Tibial nerve (tissue), 4 donors: ENCODE measurements at places on chromosomes 3 and 15.

DNA sequence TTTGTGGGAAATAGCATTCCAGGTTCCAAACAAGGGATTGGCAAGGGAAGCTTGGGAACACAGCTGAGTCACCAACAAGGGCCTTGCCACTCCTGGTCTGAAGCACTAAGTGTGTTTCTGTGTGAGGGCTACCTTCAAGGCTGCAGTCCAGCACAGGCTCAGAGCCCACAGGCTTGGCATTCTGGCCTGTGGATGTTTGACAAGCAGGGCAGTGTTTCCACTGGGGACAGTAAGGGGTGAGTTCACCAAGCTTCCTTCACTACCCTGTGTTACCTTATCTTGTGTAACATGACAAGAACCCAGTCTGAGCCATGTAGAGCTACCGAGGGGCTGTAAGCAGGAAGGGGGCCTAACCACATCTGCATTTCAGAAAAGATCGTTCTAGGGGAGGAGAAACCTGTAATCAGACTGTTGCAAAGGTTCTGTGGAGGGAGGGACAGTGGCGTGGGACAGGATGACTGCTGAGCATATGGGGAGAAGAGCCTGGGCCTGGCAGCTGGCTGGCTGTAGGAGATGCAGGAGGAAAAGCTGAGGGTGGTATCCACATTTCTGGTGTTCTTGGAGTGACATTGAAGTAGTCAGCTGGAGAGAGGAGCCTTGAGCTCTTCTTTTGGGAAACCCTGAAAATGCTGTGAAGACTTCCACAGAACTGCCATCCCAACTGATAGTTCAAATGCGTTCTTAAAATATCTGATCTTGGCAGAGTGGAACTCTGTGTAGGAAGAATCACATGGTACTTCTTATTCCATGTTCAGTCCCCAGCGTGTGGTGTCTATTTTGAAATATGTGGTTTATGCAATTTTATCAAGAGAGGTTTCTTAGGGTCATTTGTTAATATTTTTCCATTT lies 61.3 kb downstream of the CTDSPL start:
- H3K36me3 ChIP-seq, result no peaks in the 10 kb centered on the region
- peaks cover 63% of the 10 kb centered on the region for H3K4me1 ChIP-seq
- DNase-seq, result no peak

- no peaks in the 10 kb centered on the region for H3K4me1 ChIP-seq
- H3K27ac ChIP-seq, result no peak overlapping the region
- DNase-seq, result no peak
- no peaks in the 10 kb centered on the region for H3K36me3 ChIP-seq
- no peaks in the 10 kb centered on the region for H3K27me3 ChIP-seq
- no peak overlapping the region for H3K4me3 ChIP-seq
Observed at GRCh38 chr3:45244356-45244755, 18.3 kb upstream of the TMEM158 start.

- H3K4me1 ChIP-seq, result peaks cover 3% of the 10 kb centered on the region
- H3K27ac ChIP-seq, result peak overlapping the region; percentile 94
- H3K27me3 ChIP-seq, result no peaks in the 10 kb centered on the region
- H3K4me3 ChIP-seq, result no peak overlapping the region
- peaks cover 95% of the 10 kb centered on the region for H3K36me3 ChIP-seq
Observed at GRCh38 chr3:126348308-126348920, 8.8 kb downstream of the KLF15 start.

DNA sequence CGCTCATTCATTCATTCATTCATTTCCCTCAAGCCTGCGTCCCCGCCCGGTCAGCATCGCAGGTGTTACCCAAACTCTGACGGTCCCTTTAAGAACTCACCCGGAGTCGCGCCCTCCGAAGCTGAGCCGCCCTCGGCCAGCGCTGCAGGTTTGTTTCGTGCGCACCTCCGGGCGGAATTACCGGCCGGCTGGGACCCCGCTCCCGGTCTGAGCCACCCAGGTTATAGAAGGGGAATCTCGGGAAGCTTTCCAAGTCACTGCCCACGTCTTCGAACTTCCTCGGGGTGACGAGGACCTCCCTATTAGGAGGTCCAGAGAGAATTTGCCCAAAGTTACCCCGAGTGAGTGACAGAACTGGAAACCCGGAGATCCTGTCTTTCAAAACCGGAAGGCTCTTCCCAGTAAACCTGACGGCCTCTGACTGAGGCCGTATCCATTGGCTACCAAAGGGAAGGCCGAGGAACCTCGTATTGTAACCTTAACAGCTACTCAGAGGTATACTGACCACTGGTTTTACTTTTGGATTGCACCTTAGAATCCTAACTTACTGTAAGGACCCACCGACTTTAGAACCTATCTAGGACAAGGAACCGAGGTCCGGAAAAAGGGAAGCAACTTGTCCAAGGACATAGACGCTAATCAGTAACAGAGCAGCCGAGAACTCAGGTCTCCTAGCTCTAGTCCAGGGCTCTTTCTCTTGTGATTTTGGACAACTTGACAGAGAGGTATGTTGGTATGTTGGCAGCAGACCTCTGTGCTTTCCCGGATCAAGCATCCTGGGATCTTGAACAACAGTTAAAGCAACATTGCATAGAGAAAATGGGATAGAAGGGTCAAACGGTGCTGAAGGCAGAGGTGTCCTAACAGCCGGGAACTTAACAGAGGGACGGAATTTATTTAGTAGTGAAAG lies 788 bp upstream of the DLG1 start:
- no peak for DNase-seq
- H3K27ac ChIP-seq, result peak overlapping the region; percentile 98
- H3K4me1 ChIP-seq, result peaks cover 32% of the 10 kb centered on the region
- no peaks in the 10 kb centered on the region for H3K27me3 ChIP-seq
- peak overlapping the region; percentile 89 for H3K4me3 ChIP-seq

GRCh38 chr3:102259663-102260062 lies 175.2 kb upstream of the ZPLD1 start:
- no peak overlapping the region for H3K4me3 ChIP-seq
- peaks cover 7% of the 10 kb centered on the region for H3K4me1 ChIP-seq
- no peaks in the 10 kb centered on the region for H3K36me3 ChIP-seq
- DNase-seq, result no peak
- H3K27ac ChIP-seq, result no peak overlapping the region

- no peak overlapping the region for H3K27ac ChIP-seq
- no peaks in the 10 kb centered on the region for H3K4me1 ChIP-seq
- no peaks in the 10 kb centered on the region for H3K27me3 ChIP-seq
- no peak overlapping the region for H3K4me3 ChIP-seq
- H3K36me3 ChIP-seq, result no peaks in the 10 kb centered on the region
- no peak for DNase-seq
Observed at GRCh38 chr3:139689708-139690228, 12.0 kb upstream of the NMNAT3 start.

GRCh38 chr15:71957026-71957425 lies 146.7 kb downstream of the NR2E3 start:
- DNase-seq, result no peak
- H3K27me3 ChIP-seq, result no peaks in the 10 kb centered on the region
- H3K27ac ChIP-seq, result no peak overlapping the region
- no peaks in the 10 kb centered on the region for H3K36me3 ChIP-seq
- no peaks in the 10 kb centered on the region for H3K4me1 ChIP-seq

- DNase-seq, result no peak
- H3K4me3 ChIP-seq, result no peak overlapping the region
Observed at GRCh38 chr3:186311441-186311840, 50.6 kb downstream of the DGKG start.

- DNase-seq, result no peak
- H3K27me3 ChIP-seq, result no peaks in the 10 kb centered on the region
Observed at GRCh38 chr15:72037321-72037720, 80.6 kb downstream of the MYO9A start.

- no peak overlapping the region for H3K27ac ChIP-seq
- no peaks in the 10 kb centered on the region for H3K4me1 ChIP-seq
- H3K36me3 ChIP-seq, result no peaks in the 10 kb centered on the region
- no peak overlapping the region for H3K4me3 ChIP-seq
Observed at GRCh38 chr3:94862703-94863102, 799.8 kb downstream of the NSUN3 start.

DNA sequence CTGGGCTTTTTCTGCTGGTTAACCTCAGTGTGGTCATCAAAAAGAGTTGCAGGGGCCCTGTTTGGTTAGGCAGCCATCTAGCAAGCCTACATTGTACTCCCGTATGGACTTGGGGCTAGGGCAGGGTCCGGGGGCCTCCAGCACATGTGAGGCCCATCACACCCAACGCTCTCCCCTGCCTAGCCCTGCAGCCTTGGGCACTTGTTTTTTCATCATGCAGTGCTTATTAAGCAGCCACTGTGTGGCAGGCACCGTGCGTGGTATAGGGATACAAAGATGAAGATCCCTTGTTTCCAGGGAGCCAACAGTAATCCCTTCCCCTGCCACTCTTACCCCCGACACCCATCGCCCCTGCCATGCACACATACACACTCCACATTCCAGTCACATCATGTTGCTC lies 14.2 kb downstream of the MRAS start:
- DNase-seq, result no peak
- H3K27me3 ChIP-seq, result no peaks in the 10 kb centered on the region
- peaks cover 51% of the 10 kb centered on the region for H3K4me1 ChIP-seq
- no peak overlapping the region for H3K4me3 ChIP-seq

DNA sequence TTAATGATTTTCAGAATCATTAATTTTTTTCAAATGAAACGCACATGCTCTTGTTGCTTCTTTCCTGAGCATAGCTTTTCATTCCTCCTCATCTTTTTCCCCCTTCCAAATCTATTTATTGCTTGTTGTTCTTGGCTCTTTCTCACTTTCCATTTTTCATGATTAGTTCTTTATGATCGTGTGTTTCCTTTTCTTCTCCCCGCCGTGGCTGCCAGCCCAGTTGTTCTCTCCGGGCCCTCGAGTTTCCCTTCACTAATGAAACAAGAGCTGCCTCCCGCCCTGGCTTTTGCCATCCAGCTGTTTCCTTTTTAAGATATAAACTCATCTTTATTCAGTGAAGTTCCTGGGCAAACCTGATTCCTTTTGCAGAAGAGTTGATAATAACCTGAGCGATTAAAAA lies 170.2 kb upstream of the NR2F2 start:
- no peaks in the 10 kb centered on the region for H3K4me1 ChIP-seq
- H3K36me3 ChIP-seq, result peaks cover 9% of the 10 kb centered on the region
- H3K4me3 ChIP-seq, result no peak overlapping the region
- peak; percentile 54 for DNase-seq
- H3K27me3 ChIP-seq, result no peaks in the 10 kb centered on the region

- no peaks in the 10 kb centered on the region for H3K27me3 ChIP-seq
- no peak overlapping the region for H3K4me3 ChIP-seq
- no peaks in the 10 kb centered on the region for H3K36me3 ChIP-seq
Observed at GRCh38 chr3:48507256-48508061, 3.5 kb upstream of the SHISA5 start.

- H3K36me3 ChIP-seq, result no peaks in the 10 kb centered on the region
- H3K27me3 ChIP-seq, result no peaks in the 10 kb centered on the region
- H3K27ac ChIP-seq, result no peak overlapping the region
- no peaks in the 10 kb centered on the region for H3K4me1 ChIP-seq
Observed at GRCh38 chr3:160099834-160100233, 111.2 kb downstream of the IL12A start.

DNA sequence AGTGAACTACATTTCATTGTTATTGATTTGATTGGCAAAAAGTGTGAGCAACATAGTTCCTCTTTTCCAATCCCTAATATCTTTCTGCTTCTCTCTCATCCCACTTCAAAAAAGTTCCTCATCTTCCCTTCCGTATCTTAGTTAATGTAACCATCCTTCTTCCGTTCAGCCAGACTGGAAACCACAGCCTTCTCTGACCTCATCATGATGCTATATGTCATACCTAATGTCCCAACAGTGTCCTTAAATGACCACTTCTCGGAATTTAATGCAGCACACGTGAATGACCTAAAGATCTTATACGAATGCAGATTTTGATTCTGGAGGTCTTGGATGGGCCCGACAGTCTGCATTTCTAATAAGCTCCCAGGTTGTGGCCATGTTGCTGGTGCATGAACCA lies 320.3 kb upstream of the SATB1 start:
- peaks cover 1% of the 10 kb centered on the region for H3K4me1 ChIP-seq
- no peak overlapping the region for H3K4me3 ChIP-seq
- H3K27ac ChIP-seq, result no peak overlapping the region
- no peaks in the 10 kb centered on the region for H3K27me3 ChIP-seq

DNA sequence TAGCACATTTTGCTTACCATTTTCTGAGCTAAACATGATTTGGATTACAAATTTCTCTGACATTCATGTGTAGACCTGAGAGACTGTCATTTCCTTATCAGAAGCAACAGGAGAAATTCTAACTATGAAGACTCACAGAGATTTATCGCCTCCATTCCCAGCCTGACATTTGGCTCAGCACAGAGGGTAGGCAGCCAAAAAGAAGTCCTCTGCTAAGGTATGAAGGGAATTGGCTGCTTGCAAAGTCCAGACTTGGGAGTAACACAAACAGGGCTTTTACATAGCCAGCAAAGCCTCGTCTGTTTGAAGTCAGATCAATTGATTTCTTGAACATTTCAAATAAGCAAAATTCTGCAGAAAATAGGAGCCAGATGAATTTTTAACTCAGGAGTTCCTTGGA lies 57.0 kb upstream of the CMSS1 start:
- DNase-seq, result no peak
- H3K4me3 ChIP-seq, result no peak overlapping the region
- H3K27ac ChIP-seq, result no peak overlapping the region
- no peaks in the 10 kb centered on the region for H3K36me3 ChIP-seq

DNA sequence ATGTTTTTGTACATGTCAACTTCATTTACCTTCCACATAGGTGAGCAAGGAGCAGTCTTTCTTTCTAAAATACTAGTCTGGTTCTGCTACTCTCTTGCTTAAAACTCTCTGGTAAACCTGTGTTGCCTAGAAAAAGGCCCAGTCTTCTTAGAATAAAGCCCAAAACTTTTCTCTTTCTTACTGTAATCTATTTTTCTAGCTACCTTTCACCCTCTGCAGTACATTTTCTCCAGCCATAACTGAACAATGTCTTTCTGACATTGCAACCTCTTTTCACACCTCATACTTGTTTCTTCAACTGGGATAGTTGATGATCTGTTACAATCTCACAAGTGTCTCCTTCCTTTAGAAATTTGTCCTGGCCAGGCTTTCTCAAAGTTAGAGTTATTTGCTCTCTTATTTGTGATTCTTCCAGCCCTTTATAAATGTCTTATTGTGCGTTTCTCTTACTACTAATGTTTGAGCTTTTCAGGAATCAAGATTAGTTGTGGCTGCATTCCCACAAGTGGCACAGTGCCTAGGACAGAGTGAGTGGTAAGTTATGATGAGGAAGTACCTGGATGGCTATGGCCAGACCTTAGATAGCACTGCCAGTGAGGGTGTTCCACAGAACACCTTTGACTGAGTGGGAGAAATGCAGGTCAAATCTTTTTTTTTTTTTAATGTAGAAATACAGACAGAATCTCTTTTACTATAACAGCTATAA lies 313.4 kb upstream of the SATB1 start:
- DNase-seq, result no peak
- H3K4me3 ChIP-seq, result no peak overlapping the region
- H3K36me3 ChIP-seq, result no peaks in the 10 kb centered on the region
- H3K27ac ChIP-seq, result no peak overlapping the region
- peaks cover 4% of the 10 kb centered on the region for H3K4me1 ChIP-seq

- H3K4me3 ChIP-seq, result no peak overlapping the region
- H3K4me1 ChIP-seq, result no peaks in the 10 kb centered on the region
- no peak overlapping the region for H3K27ac ChIP-seq
- no peaks in the 10 kb centered on the region for H3K27me3 ChIP-seq
Observed at GRCh38 chr15:74835312-74835823, 7.6 kb downstream of the ULK3 start.
